Activated CD4-positive, CD25-positive, alpha-beta regulatory T cell treated with anti-CD3 and anti-CD28 coated beads, Interleukin-2, amount 50 U/mL, for 72 hours (primary cell): ENCODE measurements at places on chromosomes 2 and 18.

DNA sequence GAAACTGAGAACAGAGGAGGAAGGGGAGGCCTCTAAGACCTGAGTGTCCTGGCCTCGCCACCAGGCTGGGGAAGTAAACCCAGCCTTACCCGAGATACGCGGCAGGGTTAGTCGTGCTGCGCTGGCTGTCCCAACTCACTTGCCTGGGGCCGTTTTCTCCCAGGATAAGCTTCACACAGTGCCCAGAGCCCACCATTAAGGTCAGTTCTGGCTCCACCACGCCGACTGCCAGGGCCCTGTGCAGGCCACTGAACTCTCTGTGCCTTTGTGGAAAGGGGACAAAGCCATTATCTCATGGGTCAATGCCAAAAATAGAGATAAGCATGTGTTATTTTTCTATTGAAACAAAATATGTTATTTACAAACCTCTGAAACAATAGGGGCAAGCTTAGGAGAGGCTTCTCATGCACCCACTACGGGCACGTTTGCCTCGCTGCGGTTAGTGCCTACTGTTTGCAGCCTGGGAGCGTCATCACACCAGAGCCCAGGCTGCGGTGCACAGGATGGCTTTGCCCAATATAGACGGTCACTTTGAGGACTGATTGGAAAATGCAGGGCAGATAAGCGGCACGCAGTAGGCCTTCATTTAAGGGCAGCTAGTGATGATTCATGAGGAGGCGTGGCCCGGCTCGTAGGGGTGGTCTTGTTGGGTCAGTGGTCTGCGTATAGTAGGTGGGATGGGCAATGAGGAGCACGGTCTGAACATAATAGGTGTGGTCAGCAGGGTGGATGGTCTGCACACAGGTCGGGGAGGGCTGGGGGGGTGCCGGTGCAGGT lies 242.1 kb downstream of the GLI2 start:
- no peak for DNase-seq

GRCh38 chr2:126059379-126059778 lies 596.6 kb upstream of the GYPC start:
- no peak for DNase-seq

DNA sequence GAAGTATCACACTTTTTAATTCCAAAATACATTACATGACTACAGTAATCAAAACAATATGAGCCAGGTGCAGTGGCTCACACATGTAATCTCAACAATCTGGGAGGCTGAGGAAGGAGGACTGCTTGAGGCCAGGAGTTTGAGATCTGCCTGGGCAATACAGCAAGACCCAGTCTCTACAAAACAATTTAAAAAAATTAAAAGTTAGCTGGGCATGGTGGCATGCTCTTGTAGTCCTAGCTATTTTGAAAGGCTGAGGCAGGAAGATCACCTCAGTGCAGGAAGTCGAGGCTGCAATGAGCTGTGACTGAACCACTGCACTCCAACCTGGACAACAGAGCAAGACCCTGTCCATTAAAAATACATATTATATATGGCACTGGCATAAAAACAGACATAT lies 109.8 kb downstream of the USP34 start:
- DNase-seq = no peak

- DNase-seq = no peak
Measured at GRCh38 chr18:79938196-79938595, 13.3 kb downstream of the SLC66A2 start.

- DNase-seq = no peak
Measured at GRCh38 chr2:66515743-66516142, 80.8 kb downstream of the MEIS1 start.

DNA sequence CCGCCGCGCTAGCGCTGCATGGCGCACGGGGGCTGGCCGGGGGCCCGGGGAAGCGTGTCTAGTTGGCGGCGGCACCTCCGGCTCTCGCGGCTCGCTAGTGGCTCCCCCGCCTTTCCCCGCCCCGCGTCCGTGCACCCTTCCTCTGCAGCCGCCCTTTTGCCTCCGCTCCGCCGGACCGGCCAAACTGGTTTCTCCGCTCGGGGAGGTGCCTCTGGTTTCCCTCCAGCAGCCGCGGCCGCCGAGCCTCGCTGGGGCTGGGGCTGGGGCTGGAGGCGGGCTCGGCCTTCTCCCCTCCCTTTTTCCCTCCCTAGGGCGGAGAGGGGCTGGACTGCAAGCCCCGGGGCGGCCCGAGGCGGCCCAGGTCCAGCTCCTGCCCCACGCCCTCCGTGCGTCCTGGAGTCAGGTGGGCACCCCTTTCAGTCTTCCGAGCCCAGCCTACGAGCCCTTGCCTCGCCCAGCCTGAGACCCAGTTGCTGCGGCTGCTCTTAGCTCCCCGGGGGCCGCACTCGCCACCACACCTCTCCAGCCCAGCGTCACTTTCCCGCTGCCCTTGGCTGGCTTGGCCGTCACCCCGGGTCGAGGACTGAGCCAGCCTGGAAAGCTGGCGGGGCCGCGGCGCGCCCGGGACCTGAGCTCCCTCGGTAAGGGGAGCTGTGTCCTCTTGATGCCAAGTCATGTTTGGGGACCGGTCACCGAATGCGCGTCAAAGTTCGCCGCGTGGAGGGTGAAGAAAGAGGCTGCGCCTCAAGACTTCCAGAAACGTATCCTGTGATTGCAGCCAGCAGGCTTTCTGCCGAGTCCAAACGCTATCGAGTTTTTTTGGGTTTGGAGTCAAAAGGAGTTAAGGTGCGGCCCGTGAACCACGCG lies at the start of gene ATP8B1:
Gene ATP8B1, minus strand, starts transcription at position 213 of the 867 bp plus-strand sequence. CDS start 71,508 bp downstream, outside the sequence.
- no peak for DNase-seq

GRCh38 chr2:155178921-155179320 lies 480.4 kb downstream of the KCNJ3 start:
- DNase-seq = no peak

- DNase-seq = no peak
Measured at GRCh38 chr2:160610041-160610440, 116.4 kb upstream of the RBMS1 start.

- no peak for DNase-seq
Measured at GRCh38 chr2:206820807-206821206, 55.4 kb downstream of the FASTKD2 start.

DNA sequence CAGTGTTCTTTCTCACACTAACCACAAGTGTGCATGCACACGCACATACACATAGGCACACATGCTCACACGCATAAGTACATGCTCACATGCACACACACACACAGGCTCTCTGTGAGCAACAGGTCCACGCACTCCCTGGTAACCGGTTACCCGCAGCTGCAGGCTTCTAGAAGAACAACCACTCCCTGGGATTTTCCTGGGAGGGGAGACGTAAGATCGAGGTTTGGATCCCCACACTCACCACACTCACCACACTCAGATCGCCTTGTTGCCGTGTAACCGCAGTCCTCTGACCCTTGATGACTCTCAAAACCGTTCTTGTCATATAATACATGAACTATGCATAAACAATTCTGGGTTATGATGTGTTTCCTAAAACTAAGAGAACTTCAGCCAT lies 42.2 kb downstream of the TTC32 start:
- no peak for DNase-seq

GRCh38 chr2:204110338-204110741 lies 173.8 kb downstream of the ICOS start:
- peak; percentile 55 for DNase-seq

GRCh38 chr2:123953846-123954245 lies 71.2 kb upstream of the CNTNAP5 start:
- no peak for DNase-seq

DNA sequence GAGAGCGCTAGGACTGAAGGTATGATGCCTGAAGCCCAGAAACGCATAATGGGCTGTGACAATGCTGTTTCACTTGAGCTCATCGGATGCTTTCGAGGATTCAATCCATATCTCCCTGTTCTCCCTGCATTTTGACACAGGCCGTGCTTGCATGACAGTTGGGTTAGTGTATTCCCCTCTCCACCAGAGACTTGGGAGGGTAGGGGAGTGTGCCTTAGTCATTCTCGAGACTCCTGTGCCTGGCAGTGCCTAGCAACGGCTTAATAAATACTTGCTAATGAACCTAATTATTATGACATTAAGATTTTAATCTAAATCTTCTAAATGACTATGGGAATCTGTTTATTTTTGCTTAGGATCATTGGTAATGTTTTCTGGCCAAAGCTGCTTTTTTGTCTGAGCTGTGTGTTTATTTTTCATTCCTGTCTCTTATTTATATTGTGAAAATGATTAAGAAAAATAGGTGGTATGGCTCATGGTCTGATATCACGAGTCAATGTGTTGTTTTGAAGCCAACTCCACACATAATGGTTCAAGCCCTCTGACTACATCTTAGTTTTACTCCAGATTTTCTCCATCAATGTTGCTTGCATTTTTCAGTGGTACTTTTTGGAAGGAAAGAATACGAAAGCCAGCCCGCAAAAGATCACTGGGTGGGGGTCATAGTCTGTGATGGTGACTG lies 61.3 kb downstream of the NEDD4L start:
- no peak for DNase-seq

GRCh38 chr2:231189571-231190495 lies 8.6 kb upstream of the ARMC9 start:
- DNase-seq = no peak

GRCh38 chr2:191501561-191502168 lies 176.3 kb upstream of the NABP1 start:
- no peak for DNase-seq

DNA sequence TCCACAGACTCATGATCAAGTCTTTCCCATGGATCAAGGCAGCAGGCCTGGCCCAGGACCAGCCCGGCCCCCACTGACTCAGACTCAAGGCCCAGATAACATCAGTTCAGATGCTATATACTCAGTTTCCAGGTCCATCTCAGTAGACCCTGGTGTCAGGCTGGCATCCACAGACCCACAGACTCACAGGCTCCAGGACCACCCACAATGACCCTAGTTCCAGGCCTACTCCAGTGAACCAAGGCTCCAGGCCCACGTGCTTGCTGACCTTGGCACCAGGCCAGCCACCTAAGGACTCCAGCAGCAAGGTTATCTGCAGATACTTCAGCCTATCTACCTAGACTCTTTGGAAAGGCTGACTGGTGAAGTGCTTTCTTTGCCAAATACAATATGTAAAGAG lies 51.0 kb downstream of the KCNH7 start:
- no peak for DNase-seq

GRCh38 chr18:79641722-79642497 lies 37.7 kb upstream of the CTDP1 start:
- no peak for DNase-seq

DNA sequence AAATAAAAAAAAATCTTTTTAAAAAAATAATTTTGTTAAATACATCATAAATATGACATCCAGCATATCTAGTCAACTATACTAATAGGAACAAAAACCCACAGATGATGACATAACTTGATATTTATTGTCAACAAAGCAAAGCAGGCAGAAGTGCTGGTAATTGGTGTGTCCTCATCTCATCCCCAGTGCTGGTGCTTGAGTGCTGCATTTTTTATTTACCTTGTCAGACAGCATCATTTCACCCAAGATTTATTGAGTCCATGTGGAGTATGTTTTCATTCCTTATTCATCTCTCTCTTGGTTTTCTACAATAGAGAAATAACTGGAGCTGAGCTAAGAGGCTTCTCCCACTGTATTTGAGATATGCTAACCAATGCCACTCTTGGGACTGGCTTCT lies 191.6 kb upstream of the SLC14A2 start:
- DNase-seq = no peak

DNA sequence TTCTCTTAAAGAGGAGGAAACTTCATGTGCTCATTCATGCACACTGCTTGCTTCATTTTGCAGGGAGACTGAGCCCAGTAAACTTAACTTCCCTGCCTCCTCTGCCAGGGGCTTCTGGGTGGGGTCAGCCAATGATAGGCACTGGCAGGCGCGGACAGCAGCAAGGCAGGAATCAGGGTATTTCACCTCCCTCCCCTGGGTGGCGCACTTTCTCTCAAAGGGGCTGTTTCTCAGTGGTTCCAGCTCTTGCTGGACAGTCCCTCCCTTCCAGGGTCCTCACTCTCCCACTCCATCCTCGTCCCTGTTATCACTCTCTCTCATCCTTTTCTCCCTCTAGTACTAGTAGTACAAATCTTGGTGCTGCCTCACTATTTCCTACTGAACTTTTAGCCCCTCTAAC lies 320.5 kb upstream of the ZNF521 start:
- no peak for DNase-seq

DNA sequence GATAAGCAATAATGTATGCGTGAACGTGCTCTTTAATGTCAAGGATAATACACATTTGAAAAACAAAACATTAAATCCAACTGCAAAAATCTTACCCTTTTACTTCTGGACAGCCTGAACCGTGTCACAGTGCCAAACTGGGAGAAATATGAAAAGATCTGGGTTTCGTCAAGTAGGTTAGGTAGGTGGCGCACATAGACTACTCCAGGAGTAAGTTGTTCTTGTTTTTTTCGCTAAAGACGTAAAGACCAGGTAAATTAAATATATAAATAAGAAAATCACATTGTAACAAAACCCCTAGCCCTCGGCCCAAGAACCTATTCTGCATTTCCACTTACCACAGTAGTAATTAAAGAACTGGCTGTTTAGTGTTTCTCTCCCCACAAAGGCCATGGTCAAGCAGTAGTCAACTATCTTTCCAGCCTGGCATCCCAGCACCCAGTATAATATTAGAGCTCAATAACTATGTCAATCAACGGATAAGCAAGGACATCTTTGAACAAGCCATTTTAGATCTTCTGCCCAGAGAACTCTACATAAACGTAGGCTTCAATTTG lies 1.1 kb downstream of the NIFK start:
- DNase-seq = no peak

DNA sequence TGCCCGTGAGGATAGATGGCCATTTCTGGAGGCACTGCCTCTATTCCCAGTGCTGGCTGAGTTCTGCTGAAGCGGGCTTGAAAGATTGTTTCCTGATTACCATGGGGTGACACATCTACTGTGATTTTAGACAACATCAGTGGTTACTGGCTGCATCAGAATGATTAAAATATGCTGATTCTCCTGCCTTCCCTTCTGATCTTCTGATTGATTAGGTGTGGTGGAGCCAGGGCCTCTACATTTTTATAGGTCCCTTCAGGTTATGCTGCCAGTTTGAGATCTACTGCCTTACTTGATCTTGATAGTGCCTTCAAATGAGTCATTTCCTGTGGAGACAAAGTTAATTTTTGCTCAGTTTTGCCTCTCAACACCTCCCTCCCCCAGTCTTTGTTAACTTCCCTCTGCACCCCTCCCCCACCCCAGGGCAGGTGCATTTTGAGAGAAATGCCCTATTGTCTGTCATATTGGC lies 31.6 kb upstream of the SNORC start:
- DNase-seq = peak; percentile 48

DNA sequence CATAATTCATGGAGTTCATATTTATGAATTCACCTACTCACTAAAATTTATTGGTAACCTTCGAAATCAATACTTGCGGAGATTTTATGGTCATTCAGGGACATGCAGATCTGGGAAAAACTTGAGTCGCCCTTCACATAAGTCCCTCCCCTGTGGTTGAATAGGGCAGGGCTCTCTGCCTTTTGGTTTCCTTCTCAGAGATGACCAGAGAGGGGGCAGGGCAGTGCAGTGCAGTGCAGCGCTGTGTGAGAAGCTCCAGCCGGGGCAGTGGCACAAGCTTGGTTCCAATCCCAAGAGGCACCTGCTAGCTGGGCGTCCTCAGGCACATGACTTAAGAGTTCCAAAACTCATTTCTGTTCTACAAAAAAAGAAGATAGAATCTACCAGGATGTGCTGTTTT lies 274.4 kb upstream of the RAB6C start:
- DNase-seq = no peak

- no peak for DNase-seq
Measured at GRCh38 chr18:44967599-44967998, 286.9 kb downstream of the SETBP1 start.
